ENCODE measurements at places on chromosomes 1 and 21.

DNA sequence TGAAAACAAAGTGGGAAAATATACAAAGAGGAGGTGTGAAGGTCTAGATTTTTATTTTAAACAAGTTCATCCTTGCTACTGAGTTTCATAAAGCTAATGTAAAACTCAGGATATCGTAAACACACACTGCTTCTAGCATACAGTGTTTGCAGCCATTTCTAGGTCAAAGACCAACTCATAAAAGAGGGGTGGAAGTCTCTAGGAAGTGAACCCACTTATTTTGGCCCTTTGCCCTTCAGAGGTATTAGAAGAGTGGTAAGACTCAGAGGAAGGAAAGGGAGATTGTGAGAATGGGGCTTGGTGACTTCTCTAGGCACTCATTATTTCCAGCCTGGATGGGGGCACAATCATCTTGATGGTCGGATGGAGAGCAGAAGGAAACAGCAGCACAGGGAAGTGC, 91.2 kb downstream of the TNFSF18 start:
- DNase-seq: no peak

DNA sequence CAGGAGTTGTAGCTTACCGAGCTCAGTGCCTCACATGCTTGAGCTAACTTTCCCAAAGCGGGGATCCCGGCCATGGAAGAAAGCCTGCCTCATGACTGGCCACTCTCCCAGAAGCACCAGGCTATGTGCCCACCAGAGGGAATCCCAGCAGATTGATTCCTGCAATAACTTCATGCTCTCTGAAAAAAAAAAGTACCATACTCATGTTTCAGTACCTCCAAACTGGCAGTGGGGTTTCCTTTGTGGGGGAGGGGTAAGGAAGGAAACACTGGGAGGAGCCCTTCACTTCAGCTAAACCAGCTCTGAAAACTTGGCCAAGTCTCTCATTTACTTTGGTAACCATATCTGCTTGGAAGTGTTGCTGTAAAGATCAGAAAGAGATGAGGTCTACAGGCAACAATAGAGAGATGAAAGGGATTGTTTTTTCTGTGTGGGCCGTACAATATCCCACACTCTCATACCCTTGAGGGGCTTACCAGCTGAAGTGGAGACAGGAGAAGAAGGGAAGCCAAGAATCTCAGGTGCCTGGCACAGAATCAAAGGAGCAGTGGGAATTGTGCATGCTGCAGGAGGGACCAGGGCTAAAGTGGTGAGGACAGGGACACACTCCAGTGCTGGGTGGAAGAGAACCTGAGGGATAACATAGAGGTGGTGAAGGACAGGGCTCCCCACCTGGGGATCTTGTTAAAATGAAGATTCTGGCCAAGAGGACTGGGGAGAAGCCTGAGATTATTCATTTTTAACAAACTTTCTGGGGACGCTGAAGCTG, 42.4 kb upstream of the TACSTD2 start:
- no peak for DNase-seq

DNA sequence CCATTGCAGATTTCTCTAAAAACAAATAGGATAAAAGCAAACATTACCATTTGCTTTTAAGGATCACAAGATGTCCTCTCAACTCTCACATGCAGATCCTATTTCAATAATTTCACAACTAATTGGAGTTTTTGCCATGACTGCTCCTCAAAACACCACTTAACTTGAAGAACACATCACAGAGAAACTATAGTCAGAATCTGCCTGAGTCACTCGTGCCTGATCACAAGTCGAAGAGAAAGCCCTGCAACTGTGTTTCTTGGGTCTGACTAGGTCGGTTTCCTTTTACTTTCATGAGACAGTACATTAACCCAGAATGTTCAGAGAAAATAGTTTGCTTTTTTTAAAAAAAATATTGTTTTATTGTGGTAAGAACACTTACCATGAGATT, 46.3 kb upstream of the SMYD2 start:
- DNase-seq: no peak

DNA sequence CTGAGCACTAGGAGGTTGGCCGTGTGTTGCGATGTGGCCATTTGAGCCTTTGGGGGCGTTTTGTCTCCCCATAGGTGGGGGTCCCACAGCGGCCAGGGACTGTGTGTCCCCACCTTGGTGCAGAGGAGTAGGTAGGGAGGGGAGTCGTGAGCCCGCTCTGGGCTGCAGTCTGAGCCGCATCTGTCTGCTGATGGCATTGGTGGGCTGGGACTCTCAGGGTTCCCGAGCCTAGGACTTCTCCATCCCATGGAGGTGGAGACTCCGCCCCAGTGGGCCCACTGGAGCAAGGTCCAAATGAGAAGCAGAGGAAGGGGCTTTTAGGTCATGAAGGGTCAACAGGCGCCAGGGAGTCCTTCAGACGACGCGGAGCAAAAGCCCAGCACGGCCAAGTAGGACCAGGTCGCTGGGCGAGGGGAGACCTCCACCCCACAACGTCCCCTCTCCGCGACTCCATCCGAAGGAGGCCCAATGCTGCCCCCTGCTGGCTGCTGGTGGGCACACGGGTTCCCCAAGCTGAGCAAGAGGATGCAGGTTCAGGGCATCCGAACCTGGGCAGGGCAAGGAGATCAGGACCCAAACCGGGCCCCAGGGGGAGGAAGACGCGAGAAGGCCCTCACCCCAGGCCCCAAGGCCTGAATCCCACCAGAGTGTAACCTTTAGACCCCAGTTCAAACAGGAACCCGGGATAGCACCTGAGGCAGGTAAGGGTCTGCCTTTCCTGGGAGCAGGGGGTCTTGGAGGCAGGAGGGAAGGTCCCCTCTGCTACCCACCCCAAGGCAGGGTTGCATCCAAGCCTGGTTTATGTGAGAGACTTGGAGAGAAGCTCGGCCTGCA, 14.9 kb downstream of the TTC34 start:
- no peak for DNase-seq

DNA sequence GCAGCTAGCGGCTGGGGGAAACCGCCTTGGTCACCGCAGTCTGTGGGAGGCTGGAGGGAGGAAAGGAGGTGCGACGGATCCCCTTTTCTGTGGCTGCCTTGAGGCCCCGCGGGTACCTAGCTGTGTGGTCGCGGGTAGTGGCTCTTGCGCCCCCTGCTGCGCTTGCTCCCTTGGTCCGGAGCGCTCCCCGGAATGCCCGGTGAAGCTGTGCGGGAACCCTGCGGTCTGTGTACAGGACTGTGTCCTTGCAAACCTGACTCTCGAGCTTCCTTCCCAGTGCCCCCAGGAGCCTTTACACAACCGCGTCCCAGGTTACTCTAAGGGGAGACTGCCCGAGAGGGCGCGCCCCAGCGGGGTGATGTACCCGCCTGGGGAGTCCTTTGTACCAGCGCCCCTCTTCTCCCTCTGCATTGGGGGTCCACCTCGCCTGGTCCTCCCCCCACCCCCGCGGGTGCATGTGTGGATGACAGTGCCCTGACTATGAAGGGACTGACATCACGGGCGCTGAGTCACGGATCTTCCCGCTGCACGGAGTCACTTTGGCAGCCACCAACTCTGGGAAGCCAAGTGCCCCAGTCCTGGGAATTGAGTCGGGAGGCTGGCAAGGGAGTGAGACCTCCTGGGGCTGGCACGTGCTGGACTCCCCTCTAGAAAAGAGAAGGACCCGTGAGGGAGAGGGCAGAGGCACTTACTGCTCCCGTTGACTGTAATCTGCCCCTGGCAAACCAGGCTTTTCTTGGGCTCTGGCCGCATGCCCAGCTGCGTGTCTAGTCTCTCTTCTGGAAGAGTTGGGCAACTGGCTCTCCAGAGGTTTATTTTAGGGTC, 816 bp downstream of the IL6R start:
- DNase-seq: peak; percentile 88

GRCh38 chr1:55531644-55532043, 316.5 kb upstream of the USP24 start:
- no peak for DNase-seq

GRCh38 chr1:84698151-84699110, 8.2 kb upstream of the SSX2IP start:
- no peak for DNase-seq

DNA sequence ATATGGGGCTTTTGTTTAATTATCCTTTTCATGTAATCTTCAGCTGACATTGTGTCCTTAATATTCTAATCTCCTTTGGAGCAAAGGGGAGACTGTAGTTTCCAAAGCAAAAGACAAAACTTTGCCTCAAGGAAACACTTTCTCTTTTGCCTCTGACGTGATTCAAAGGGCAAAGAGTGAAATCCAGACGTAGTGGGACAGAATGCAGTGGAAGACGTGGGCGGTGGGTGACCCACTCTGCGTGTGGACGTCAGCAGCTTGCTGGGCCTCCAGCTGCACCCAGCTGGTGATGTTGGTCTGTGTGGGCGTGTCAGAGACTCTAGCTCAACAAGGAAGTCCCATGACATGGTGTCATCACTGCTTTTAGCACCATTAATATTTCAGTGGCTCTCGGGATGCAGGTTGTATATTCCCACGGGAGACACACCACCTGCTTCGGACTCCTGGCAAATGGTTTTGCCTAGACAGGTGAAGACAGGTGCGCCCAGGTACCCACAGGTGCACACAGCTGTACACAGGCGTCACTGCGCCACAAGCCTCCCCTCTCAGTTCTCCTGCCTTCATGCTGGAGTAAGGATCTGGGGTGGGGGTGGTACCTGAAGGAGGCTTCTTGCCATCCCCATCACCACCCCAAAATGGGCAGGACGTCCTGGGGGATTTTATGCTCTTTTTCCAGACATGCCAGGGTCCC, 292.1 kb upstream of the VAMP3 start:
- no peak for DNase-seq

- DNase-seq: no peak
Observed at GRCh38 chr1:200139661-200140250, 112.2 kb downstream of the NR5A2 start.
